ENCODE measurements at places on chromosomes 11 and 22.

DNA sequence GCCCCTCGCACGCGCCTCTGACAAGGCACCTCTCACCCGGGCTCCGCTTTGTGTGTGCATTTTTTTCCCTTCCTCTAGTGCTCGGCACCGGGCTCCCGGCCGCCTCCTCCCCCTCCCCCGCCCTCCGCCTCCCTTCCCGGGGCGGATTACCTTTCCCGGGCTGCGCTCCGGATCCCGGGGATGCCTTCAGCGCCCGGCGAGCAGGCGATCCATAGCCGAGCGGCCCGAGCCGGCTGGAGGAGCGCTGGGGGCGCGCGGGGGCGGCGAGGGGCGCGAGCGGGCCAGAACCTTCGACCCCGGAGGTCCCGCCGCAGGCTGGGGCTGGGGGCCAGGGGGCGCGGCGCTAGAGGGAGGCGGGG, 282 bp downstream of the MPPED2 start:
- no peak for DNase-seq

GRCh38 chr22:28670161-28670560, 9.5 kb downstream of the TTC28 start:
- no peak for DNase-seq

DNA sequence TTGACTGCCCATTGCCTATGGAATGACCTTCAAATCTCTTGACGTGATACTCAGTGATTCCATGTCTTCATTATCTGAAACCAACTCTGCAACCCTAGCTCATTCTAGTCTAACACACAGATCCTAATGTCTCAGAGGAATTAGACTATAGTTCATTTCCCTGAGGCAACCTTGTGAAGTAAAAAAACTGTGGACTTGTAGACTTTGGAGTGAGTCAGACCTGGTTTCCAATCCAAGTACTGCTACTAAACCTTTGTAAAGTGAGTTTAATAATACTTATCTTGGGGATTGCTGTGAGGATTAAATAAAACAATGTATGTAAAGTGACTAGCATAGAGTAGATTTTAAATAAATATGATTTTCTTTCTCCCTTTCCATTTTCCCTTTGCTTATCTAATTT, 226.1 kb downstream of the BLID start:
- no peak for DNase-seq

DNA sequence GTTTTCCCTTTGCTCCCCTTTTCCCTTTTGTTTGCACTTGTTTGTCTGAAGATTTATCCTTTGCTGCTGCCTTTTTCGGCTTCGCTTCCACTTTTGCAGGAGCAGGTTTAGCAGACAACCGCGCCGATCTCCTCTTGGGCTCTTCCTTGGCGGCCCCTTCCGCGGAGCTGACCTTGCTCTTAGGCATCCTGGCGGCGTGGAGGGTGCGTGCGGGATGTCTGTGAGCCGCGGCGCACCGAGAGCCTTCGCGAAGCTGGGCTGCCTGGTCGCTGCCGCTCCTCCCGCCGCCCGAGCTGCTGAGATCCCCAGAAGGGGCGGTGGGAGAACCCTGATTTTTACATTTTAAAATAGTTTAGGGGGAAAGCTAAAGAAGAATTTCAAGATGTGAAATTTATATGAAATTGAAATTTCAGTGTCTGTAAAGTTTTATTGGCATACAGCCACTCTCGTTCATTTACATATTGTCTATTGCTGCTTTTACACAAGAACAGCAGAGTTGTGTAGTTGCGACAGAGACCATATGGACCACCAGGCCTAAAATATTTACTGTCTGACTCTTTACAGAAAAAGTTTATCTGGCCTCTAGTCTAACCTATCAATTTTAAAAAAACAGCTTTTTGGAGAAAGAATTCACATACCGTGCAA, 105.2 kb upstream of the RRM1 start:
- no peak for DNase-seq

DNA sequence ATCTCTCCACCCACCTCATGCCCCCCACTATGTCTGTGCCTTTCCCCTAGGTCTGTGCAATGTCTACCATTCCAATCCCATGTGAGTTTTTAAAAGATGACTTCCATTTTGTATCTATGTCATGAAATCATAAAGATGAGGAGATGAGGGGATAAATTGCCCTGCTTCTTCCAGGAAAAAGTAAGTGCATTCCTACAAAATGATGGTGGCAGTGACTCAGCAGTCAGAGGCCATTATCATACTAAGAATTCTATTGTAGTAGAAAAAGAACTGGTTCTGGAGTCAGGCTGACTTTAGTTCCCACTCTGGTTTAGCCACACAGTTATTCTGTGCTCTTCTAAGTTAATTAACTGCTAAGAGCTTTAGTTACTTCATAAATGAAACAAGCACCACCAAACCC, 89.6 kb upstream of the API5 start:
- DNase-seq, result no peak

GRCh38 chr11:83613767-83614121, 327.6 kb upstream of the CCDC90B start:
- DNase-seq, result no peak

DNA sequence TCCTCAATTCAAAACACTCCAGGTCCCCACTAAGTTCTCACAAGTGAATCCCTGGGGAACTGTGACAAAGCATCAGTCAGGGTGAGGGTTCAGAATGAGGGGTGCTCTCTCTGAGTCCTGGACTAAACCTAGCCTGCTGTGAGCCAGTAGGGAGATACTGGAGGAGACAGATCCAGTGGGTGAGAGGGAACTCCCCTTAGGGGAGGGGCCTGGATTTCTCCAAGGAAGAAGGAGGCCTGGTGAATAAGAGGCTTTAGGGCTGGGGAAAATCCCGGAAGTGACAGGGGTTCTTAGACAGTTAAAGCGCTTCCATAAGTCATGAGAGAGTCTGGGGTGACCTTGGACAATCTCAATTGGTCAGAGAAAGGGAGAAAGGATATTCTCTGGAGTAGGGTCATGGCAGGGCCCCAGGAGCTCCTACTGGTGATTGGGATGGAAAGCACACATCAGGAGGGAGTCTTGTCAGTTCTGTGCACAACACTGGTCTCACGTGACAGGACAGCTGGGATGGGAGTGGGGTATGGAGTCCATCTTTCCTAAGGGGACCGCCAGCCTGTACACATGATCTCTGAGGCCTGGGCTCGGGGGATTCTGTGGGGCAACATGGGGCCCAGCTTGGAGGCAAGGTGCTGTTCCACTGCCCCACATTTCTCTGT, 1.5 kb downstream of the TBC1D10A start:
- DNase-seq, result no peak

GRCh38 chr11:67674442-67674871, at the start of gene ALDH3B2:
ALDH3B2 (minus strand) TSS chr11:67674623; CDS start chr11:67666935, 7,688 bp downstream.
- DNase-seq, result no peak

DNA sequence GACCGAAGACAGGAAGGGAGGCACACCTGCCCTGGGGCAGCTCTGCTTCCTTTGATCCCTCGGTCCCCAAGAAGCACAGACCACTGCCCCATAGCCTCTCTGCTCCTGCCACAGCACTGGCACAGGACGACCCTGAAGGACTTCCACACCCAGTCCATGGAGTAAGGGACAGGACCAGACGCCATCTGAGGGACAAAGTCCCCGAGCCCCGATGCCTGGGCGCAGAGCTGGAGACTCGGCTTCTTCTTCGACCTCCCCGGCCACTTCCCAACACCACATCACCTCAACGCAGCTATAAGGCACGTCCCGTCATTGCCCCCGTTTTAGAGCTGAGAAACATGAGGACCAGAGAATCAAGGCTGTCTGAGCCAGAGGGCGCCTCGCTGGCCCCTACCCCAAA, 310.5 kb downstream of the BRD1 start:
- no peak for DNase-seq

- DNase-seq, result no peak
These were observed 2.9 kb upstream of the FZD4 start for GRCh38 chr11:86957976-86958646.

- peak; percentile 21 for DNase-seq
These were observed 22.4 kb downstream of the DERL3 start for GRCh38 chr22:23816156-23816976.

- DNase-seq, result no peak
These were observed 30.8 kb downstream of the MARK2 start for GRCh38 chr11:63869683-63870082.

- no peak for DNase-seq
These were observed 3.3 kb downstream of the RIC8A start for GRCh38 chr11:210803-211180.

DNA sequence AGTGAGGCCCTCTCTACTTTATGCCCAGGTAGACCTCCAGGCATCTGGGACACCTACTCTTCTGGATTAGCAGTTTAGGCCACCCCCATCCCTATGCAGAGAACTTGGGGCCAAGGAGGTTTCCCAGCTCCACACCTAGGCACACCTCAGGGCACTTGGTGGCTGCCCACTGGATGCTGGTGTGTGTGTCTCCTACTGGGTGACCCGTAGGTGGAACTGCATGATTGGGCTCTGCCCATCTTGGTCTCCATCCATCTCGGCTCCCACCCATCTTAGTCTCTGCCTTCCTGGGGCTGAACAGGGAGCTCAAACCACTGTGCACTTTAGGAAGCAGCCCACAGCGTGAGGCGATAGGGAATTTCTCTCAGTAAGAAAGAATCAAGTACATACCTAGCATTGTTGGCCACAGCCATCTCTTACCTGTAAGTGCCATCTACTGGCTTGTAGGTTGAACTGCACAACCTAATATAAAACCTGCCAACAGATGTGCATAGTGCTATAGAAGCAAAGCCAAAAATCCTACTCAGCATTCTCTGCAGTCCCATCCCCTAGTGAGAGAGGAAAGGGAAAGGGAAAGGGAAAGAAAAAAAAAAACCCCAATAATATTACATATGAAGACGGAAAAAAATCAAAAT, 61.6 kb upstream of the PTPN5 start:
- DNase-seq, result no peak

DNA sequence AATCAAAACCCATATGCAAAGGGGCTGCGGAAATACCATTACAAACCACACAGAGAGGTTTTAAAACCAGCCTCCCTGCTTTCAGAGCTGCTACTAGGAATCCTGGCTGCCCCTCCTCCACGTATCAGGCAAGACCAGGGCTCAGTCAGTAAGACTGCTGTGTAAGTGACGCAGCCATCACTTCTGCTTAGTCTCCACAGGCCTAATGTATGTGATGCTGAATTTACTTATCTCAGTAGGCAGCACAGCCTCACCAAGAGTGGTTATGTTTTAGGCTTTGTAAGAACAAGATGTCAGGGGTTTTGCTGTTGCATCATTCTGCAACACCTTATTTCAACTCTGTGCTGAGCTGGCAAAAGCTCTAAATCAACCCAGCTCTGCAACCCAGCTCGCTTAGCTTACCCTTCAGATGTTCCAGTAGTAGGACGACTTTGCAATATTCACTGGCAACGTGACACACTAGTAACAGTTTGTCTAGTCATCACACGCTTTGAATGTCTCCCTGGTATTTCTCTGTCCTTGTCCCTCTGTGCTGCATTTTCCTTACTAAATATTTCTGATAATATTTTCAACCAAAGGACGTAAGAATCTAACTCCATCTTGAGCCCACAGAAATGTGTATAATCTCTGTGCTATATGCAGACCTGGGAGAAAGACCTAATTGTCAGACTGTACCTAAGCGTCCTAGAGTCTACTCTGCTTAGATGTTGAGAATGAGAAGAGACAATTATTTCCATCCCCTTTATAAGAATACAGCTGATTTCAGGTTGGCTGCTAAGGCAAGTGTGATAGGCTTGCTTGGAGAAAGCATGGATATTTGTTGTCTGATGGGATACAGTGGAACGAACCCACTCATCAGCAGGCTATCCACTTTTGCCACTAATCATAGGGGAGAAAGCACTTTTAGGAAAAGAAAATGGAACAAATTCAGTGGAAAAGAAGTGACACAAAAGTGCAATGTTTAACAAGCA, 72.2 kb downstream of the LARGE2 start:
- DNase-seq, result no peak

DNA sequence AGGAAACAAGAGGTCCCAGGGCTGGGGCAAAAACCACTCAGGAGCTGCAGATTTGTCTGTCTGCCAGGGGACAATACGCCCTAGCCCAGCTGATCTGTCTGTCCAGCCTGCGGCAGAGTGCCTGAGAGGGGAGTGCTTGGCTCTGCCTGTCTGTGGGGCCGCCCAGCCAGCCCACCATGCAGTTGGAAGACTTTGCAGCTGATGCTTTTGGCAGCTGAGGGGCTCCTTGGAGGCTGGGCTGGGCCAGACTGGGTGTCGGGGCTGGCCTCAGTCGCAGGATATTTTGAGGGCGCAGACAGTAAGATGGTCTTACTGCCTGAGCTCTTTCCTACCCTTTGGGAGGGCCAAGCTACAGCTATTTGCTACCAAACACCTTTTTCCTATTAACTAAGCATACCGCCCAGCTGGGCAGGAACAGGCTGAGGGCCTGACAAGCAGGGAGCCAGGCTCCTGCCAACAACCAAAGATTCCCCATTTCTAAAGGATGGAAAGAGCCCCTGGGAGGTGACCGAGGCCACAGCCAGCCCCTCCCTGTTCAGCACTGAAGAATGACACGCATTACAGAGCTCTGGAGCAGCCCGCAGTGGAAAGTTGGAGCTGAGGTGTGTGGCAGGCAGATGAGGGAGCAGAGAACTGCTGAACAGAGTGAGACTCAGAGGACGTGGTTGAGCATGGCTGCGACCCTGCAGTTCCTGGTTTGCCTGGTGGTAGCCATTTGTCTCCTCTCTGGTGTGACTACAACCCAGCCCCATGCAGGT, at the start of gene FAM180B:
FAM180B (plus strand) TSS at position 581 of the 758 bp plus-strand sequence; CDS start at position 672, 91 bp downstream.
- no peak for DNase-seq

- DNase-seq, result no peak
These were observed 258 bp downstream of the CFAP68 start for GRCh38 chr11:111879637-111879960.

- no peak for DNase-seq
These were observed 28.2 kb downstream of the GGT5 start for GRCh38 chr22:24216541-24217209.

DNA sequence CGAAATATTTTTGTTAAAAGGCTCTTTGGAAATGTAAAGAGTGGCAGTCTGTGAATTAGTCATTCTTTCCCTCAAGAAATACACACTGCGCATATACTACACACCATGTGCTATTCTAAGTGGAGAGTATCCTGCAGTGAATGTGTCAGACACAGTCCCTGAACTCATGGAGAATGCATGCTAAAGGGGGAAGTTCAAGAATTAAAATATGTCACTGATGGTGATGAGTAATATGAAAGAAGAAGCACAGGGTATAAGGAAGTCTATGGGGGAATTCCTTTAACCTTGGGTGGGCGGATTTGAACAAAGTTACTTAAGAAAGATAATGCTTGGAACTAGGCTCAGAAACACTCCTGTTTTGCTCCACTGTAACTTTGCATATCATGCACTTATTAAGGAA, 153.0 kb downstream of the LRRC4C start:
- DNase-seq, result no peak

DNA sequence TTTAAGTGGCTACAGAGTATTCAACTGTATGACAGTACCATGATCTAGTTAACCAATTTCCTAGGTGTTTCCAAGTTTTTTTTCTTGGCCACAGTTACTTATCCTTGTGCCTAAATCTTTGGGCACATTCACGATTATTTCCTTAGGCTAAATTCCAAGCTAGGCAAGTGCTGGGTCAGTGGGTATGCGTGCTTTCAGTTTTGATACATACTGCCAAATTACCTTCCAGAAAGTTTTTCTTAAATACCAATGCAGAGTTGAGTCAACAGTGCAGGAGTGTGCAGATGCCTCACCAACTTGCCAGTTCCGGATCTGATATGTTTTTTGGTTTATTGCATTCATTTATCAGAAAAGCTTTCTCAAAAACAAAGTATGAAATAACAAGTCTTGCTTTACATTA, 67.9 kb upstream of the OR4B1 start:
- DNase-seq, result no peak

All from NCI-H446 (cell line).